Mesothelial cell of epicardium (in vitro differentiated cells): ENCODE measurements at places on chromosomes 6 and 20.

DNA sequence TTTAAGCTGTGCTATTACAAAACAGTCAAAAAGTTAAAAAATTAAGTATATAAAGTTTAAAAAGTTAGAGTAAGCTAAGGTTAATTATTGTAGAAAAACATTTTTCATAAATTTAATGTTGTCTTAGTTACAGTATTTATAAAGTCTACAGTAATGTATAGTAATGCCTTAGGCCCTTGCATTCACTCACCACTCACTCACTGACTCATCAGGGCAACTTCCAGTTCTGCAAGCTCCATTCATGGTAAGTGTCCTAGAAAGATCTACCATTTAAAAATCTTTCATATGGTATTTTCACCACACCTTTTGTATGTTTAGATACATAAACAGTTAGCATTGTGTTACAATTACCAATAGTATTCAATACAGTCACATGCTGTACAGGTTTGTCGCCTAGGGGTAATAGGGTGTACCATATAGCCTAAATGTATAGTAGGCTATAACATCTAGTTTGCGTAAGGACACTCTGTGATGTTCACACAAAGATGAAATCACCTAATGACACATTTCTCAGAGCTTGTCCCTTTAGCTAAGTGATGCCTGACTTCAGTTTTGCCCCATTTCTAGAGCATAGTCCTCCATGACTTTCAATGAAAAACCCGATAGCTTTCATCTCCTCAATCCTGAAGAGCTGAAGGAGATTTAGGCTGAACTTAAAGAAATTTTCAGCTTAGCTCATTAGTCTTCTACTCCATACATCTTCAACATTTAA is 14.9 kb upstream of the HLA-DRA start:
- DNase-seq = no peak

- DNase-seq = no peak
Observed at GRCh38 chr20:50855498-50856474, 60.9 kb downstream of the BCAS4 start.

DNA sequence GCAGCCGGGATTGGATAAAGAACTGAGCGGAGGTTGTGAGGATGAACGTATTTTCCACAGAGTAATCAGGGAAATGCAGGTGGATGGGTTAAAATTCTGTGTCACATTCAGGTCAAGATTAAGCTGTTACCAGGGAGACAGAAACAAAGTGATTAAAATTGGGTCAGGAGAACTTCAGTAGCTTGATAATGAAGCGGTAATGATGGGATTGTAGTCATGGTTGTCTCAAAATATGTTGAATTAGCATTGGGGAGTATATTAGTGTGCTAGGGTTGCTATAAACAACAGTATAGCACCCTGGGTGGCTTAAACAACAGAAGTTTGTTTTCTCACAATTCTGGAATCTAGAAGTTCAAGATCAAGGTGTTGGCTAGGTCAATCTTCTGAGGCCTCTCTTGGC is 155.5 kb downstream of the GJA1 start:
- DNase-seq = no peak

GRCh38 chr6:163389354-163389753 is 25.2 kb upstream of the QKI start:
- no peak for DNase-seq

- no peak for DNase-seq
Observed at GRCh38 chr20:63848003-63848911, 13.0 kb upstream of the ABHD16B start.

- no peak for DNase-seq
Observed at GRCh38 chr6:11437824-11438459, 99.6 kb upstream of the TMEM170B start.

- DNase-seq = no peak
Observed at GRCh38 chr6:74550821-74551220, 655.0 kb downstream of the COL12A1 start.

- DNase-seq = peak; percentile 46
Observed at GRCh38 chr20:18058661-18059467, 1.1 kb upstream of the OVOL2 start.

DNA sequence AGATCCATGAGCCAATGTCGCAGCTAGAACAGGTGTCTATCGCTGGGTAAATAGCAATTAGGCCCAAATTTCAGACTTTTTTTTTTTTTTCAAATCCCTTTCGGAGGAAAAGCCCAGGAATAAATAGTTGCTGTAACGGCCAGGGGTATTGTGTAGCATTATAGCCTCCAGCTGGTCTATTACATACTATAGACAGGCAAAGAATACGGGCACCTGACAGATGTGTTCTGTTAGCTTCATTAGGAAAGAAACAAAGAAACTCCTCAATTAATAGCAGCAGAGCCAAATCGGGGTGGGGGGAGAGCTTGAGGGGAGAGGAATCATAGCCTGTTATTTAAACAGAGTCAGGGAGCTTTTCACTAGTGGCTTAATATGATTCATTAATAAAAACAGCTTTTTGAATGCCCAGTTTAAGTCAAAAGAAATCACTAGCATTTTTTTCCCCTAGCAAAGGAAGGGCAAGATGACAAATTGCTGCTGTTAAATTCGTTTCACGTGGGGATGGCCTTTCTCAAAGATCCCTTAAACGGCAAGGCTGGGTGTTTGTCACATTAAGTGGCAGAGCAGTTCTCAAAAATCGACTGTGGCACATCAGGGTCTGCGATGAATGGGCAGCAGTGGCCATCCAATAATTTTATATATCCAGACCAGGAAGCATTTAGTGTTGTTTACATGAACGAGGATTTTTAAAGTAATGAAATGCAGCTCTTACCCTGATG is 139.4 kb downstream of the ID4 start:
- no peak for DNase-seq
